ENCODE measurements at places on chromosomes 4 and X. TPM values are rescaled to one million over a fixed set of nuclear protein-coding genes. Genes with fewer than 3 reads are reported as not detected.

GRCh38 chr4:168572002-168572401, 75.2 kb downstream of the PALLD start:
- no peak for DNase-seq

DNA sequence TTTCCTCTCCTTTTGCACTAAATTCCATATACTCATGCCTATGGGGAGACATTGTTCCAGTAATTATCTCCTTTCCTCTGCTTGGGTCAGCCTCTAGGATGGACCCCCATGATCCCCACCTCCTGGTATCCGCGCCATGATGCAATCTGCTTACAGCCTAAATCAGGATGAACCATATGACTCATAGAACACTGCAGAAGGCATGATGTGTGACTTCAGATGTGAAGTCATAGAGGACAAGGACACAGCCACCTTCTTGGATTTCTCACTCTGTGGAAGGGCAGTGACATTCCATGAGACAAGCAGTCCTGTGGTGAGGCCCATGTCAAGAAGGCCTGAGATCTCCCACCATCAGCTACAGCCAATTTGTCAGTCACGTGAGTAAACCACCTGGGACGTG, 9.0 kb upstream of the TMEM144 start:
- no peak for DNase-seq

Gene RGN
- not detected for total RNA-seq

DNA sequence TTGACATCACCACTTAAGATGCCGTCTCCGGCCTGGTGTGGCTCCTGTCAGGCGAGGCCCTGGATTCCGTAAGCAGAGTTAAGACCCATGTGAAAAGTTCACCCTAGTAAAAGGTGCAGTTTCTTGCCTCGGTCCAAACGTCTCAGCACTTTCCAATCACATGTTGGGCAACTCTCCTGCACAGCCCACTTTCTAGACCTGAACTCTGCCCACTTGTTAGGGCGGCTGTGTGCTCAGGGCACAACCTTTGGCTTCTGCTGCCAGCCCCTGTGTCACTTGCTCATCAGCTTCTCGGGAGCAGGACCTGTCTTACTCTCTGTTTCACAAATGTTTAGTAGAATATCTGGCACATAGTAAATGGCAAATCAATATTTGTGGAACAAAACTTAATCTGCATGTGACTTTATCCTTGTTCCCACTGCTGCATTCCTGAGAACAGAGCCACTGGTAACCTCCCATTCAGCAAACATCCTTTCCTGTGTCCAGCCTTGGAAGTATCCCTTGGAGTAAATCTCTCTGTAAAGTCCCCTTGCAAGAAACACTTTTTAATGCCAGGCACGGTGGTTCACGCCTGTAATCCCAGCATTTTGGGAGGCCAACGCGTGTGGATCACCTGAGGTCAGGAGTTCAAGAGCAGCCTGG, 38.7 kb upstream of the SH3RF1 start:
- no peak for DNase-seq

DNA sequence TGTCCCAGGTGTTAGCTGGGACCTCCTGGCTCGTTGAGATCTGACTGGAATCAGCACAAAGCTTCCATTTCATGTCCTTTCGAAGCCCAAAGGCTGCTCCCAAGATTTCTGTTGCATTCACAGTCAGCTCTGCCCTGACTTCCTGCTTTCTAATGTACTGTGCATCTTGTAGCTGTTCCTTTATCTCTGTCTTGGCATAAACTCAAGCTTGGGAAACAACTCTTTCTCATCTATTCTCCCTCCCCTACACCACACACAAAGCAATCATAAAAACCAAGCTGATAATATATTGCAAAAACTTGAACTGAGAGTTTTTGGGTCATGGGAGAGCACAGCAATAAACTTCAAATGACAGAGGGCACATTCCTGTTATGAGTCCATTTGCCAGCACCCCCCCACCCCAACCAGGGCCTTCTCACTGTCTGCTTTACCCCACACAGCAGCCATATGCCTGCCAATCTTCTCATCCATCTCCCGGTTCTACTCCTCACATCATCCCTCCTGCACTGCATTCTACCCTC, 76.3 kb downstream of the SYNPO2 start:
- no peak for DNase-seq

Gene SUPT20HL1
- not detected for total RNA-seq

Gene GPR34
- not detected for total RNA-seq

GRCh38 chr4:23993373-23993772, 103.5 kb upstream of the PPARGC1A start:
- DNase-seq = no peak

- DNase-seq = no peak
Measured at GRCh38 chr4:78612398-78613178, 61.0 kb downstream of the ANXA3 start.

Gene ZNF732
- total RNA-seq = not detected
